ENCODE measurements at places on chromosomes 7 and 10.

DNA sequence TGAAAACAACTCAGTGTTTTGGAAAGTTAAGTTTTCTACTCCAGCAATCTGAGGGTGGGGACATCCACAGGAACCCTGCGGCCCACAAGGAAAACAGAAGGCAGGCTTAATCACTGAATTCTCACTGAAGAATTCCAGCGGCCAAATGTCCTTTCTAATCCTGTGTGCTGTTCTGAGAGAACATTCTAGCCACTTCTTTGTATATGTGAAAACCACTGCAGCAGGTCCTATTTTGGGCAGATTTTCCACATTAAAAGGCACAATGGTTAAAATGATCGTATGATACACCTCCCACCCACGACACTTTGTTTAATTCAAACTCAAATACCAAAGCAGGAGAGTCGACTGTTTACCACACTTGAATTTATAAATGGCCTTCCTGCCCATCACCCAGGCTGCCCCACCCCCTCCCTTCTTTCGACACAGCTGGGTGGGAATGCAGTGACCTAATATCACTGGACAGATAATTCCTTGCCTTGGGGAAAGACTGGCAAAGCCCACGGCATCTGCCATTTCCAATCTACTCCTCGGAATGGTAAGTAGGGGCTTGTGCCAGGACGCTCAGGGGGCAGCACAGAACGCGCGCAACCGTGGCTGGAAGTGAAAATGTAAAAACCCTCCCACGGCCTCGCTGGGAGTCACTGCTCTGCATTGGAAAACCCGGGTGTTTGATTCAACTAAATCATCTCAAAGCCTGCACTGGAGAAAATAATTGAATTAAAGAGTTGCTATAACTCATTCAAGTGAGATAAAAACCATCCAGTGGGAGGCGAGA lies 67.0 kb downstream of the CTBP2 start:
- no peak for DNase-seq

DNA sequence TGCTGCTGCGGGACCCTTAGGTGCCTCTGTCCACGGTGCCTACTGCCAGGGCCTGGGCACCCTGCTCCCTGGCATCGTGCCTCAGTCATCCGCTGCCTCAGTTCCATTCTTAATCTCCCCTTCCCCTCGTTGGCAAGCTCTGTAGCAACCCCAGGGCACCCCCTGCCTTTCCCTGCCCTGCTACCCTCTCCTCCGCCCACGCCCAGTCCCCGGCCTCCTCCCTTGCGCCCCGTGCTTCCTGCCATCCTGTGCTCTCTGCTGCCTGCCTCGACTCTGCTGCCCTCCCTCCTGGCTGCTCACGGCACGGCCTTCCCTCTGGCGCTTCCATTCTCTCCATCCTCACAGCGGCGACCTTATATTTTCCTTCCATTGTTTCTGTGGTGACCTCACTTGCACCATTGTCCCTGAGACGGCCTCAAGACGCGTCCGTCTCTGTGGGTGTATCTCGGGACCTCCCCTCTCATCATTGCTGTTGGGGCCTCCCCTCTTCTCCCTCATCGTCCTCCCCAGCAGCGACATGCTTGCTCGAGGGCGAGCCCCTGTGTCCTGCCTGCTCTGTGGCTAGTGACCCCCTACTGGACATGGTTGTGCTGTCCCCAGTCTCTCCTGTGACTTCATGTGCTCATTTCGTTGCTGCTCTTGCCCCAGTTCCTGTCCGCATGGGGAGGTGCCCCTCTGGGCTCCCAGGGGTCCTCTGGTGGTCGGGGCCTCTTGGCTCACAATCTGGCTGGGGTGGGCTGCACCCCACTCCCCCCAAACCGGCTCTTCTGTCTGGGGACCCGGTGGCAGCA lies 35.3 kb downstream of the AGAP3 start:
- DNase-seq = no peak

GRCh38 chr7:64996305-64996704 lies 5.5 kb upstream of the ZNF117 start:
- no peak for DNase-seq

DNA sequence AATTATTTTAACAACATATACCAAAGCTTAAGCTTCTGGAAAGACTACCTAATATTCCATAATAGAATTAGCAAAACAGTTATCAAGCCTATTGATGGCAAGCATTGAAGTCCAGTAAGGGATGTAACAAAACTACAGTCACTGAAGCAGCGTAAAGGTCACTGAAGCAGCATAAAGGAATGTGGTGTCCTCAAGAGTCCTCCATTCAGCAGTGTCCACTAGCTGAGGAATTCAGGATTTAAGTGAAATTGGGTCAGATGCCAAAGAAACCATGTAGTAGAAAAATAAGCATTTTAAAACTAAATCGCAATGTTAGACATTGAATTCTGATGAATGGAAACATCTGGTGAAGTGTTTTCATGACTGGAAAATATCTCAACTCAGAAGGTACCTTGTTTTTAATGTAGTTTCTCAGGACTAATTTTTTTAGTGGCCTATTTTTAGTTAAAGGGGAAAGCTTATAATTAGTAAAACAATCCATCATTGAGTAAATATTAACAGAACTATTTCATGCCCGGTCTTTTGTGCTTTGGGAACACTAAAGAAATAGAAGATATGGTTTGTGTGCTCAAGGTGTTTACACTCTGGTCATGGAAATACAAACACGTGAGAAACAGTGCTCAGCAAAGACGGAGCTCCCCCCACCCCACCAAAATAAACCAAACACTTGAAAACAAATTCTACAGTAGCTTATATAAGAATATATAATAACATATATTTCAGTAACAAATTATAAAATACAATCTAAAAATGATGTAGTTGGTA lies 121.4 kb downstream of the CDK14 start:
- DNase-seq = no peak

- DNase-seq = no peak
Observed at GRCh38 chr10:20454331-20454730, 442.8 kb downstream of the NEBL start.

- no peak for DNase-seq
Observed at GRCh38 chr10:78764436-78764835, 304.3 kb upstream of the ZMIZ1 start.

DNA sequence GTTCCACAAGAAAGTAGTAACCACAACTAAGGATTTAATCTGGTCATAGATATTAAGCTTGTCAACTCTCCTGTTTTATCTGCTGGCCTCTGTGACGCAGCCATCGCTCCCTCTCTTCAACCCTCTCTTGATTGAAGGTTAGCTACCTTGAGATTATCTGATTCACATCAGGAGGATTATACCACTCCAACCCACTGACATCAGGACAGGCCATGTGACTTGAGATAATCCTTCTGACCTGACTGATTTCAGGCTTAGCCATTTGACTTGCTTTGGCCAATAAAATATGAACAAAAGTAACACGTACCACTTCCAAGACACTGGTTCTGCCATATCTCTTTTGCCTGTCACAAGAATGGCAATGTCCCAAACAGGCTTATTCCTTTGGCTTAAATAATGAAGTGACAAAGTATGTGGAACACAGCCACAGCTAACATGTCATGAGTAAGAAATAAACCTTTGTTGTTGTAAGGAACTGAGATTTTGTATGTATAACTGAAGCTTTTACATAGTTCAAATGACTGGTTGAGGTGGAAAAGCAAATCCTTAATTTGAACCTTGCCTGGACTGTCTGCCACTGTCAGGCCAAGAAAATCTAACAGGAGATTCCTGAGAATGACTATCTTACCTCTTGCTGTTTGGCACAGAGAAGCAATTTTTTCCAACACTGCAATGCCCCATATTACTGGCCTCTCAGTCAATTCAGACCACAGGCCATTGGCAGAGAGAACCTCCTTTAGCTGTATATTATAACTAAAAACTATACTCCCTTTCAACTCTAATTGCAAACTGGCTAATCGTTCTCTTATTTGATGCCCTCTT lies 13.9 kb downstream of the ZNF438 start:
- DNase-seq = no peak

DNA sequence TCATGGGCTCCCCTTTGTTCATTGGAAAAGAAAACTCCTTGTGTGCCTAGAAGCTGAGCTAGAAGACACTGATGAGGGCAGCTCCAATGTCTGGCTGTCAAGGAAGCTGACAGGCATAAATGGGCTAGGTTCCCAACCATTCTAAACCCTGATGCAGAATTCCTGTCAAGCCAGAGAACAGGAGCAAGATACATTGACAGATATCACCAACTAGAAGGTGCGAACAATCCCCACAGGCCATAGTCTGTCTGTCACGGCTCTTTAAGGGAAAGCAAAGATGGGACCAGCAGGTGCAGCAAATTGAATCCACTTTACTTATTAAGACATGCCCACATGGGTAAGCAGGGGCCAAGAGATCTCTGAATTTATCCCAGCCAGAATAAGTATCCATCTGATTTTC lies 617.9 kb upstream of the POT1 start:
- DNase-seq = no peak

GRCh38 chr7:43577485-43577951 lies 5.4 kb upstream of the STK17A start:
- no peak for DNase-seq
